ENCODE measurements at places on chromosomes 1 and 21.

DNA sequence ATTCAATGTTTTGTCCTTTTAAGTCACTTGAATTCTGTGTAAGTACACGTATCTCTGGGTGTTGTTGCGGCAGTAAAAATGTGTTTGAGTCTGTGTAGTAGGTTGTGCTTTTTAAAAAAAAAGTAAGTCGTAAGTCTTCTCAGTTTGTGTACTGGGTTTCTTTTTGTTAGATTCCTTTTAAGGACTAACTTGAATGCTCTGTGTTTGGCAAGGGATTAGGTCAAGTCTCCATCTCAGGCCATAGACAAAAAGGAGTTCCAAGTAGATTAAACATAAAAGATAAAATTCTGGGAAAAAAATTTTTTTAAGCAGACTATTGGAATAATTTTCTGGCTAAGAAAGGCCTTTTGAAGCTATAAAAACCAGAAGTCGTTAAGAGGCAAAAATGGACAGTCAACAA, 113.1 kb downstream of the ATP5PO start:
- DNase-seq, result no peak

- DNase-seq, result no peak
These were observed 38.8 kb downstream of the TBX15 start for GRCh38 chr1:118949315-118949714.

DNA sequence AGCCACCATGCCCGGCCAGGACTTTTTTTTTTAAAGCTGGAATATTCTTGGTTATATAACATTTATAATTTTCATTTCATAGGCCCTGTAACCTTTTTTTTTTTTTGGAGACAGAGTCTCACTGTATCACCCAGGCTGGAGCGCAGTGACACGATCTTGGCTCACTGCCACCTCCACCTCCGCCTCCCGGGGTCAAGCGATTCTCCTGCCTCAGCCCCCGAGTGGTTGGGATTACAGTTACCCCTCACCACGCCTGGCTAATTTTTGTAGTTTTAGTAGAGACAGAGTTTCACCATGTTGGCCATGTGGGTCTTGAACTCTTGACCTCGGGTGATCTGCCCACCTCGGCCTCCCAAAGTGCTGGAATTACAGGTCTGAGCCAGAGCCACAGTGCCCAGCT, 12.6 kb downstream of the ZYG11B start:
- no peak for DNase-seq

GRCh38 chr1:209567698-209568175, 15.8 kb upstream of the CAMK1G start:
- no peak for DNase-seq

DNA sequence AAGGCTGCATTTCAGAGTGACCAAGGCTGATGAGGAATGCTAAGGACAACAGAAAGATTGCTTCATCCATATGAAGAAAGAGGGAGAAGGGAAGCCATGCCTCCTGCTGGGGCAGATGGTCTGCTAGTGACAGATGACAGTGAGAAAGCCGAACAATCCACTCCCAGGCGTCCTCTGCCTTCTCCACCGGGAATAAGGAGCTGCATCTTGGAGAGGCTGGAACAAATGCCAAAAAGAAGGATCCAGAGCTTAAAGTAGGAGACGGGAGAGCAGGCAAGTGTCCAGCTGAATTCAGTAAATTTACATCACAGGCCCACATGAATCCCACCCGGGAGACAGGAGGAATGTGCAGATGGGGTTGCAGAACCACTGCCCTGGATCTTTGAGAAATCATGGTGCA, 33.4 kb downstream of the DDX20 start:
- no peak for DNase-seq

GRCh38 chr1:110524311-110525248, 5.6 kb upstream of the KCNA10 start:
- DNase-seq, result peak; percentile 89

Data from HEK293T (cell line).